ENCODE measurements at places on chromosomes 11 and 22.

DNA sequence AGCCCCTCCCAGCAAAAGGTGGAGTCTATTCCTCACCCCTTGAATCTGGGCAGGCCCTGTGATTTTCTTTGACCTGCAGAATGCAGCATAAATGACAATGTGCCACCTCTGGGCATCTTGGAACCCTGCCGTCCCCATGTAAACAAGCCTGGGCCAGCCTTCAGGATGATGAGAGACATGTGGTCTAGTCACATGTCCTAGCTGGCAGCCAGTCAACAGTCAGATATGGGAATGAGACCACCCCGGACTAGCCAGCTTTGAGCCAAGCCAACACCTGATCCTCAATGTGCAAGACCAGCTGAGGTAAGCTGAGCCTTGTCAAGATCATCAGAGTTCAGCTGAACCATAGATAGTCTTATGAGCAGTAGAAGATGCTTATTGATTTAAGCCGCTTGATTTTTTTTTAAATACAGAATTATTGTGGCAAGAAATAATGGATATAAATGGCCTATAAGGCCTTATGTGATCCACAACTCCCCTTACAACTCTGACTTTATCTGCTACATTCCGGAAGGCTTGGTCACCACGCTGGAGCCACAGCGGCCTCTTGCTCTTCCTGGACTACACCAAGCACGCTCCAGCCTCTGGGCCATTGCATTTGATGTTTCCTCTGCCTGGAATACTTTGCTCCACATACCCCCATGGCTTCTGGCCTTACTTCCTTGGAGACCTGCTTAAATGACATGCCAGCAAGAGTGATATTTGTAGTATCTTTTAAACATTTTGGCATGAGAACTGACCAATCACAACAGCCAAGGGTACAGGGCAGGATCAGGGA, 225.9 kb upstream of the SESN3 start:
- DNase-seq, result no peak

DNA sequence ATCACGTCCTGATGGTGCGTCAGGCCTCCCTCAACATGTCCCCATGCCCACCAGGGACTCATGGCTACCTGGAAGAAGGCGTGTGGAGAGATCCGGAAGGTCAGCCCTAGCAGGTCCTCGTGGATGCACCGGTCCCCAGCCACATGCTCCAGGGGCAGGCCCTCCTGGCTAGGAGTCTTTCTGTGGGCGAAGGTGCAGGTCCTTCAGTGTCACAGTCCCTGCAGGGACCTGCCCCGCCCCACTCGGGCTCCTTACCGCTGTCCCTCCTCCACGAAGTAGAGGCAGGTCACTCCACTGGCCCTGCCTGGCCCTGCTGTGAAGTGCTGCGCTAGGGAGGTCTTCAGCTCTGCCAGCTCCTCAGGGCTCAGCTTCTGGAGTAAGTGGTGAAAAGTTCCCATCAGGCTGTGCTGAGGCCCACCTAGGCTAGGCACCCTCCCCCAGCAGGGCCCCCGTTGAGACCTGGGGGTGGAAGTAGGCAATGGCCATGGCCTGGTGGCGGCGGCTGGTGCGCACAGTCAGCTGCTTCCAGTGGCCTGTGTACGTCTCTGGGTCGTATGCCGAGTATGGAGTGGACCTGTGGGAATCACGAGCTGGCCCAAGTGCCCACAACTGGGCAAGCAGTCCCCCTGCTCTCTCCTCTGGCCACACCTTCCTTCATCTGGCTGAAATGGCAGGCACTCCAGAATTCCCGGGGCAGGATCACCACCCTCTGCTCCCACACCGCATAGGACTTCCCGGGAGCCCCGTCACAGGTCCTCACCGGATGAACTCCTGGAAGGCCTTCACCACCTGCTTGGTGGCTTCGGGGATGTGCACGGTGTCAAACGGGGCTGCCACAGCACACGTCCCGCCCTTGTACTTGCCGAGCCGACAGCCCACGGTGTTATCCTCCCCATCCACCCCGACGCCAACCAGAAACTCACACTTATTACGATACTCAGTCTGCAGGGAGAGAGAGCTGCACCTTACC, 1.1 kb upstream of the RANBP1 start:
- no peak for DNase-seq

GRCh38 chr11:120894202-120894985, 129.5 kb upstream of the TBCEL start:
- no peak for DNase-seq

- no peak for DNase-seq
Observed at GRCh38 chr11:81444297-81444696, 1289.4 kb downstream of the FAM181B start.

- no peak for DNase-seq
Observed at GRCh38 chr11:2645779-2646118, 54.0 kb downstream of the KCNQ1OT1 start.

DNA sequence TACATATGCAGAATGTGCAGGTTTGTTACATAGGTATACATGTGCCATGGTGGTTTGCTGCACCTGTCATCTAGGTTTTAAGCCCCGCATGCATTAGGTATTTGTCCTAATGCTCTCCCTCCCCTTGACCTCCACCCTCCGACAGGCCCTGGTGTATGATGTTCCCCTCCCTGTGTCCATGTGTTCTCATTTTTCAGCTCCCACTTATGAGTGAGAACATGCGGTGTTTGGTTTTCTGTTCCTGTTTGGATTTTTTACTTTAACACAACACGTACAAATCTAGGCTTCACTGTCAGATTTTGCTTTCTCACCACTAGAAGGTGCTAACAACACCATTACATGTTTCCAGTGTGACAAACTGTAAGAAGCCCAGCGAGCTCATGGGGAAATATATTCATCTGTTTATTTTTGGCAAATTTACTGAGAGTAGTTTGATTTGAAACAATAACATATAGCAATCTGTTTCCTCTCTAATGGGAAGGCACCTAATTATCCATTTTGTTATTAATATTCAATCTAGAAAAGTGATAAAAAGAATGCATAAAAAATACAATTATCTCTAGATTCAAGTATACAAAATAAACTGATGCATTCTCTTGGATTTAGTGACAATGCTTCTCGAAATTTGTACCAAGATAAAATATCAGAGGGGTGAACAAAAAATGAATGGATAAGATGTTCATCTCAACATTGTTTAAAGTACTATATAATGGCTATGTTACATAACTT, 23.2 kb upstream of the BIRC3 start:
- peak; percentile 59 for DNase-seq

Data from suppressor macrophage (primary cell).